ENCODE measurements at places on chromosomes 12 and 14. TPM values are rescaled to one million over a fixed set of nuclear protein-coding genes. Genes with fewer than 3 reads are reported as not detected.
A peak's percentile ranks its signal among the peaks of the same experiment; 100 is the strongest.

GRCh38 chr12:98883231-98883630, 238.1 kb downstream of the APAF1 start:
- no peak overlapping the region for H3K27ac ChIP-seq
- H3K4me3 ChIP-seq, result no peak overlapping the region
- no peaks in the 10 kb centered on the region for H3K36me3 ChIP-seq
- DNase-seq, result no peak
- no peaks in the 10 kb centered on the region for H3K4me1 ChIP-seq

The GPRC5A gene
- 86.0 TPM for total RNA-seq

GRCh38 chr14:20680843-20681347, 3.5 kb upstream of the RNASE4 start:
- no peaks in the 10 kb centered on the region for H3K36me3 ChIP-seq
- DNase-seq, result peak; percentile 59
- no peaks in the 10 kb centered on the region for H3K27me3 ChIP-seq
- peaks cover 2% of the 10 kb centered on the region for H3K4me1 ChIP-seq
- peak overlapping the region; percentile 79 for H3K4me3 ChIP-seq

The LRTM2 gene
- total RNA-seq, result not detected

- no peak for DNase-seq
- peaks cover 11% of the 10 kb centered on the region for H3K4me1 ChIP-seq
- no peak overlapping the region for H3K27ac ChIP-seq
- H3K4me3 ChIP-seq, result no peak overlapping the region
- no peaks in the 10 kb centered on the region for H3K27me3 ChIP-seq
Observed at GRCh38 chr12:45354399-45354798, 138.5 kb downstream of the ANO6 start.

The CATSPERB gene
- 12.9 TPM for total RNA-seq

- no peak overlapping the region for H3K4me3 ChIP-seq
- no peaks in the 10 kb centered on the region for H3K4me1 ChIP-seq
- H3K27ac ChIP-seq, result no peak overlapping the region
- H3K36me3 ChIP-seq, result no peaks in the 10 kb centered on the region
Observed at GRCh38 chr14:61803755-61804154, 41.5 kb downstream of the SNAPC1 start.
